ENCODE measurements at places on chromosomes 6 and 20.

- DNase-seq, result no peak
Measured at GRCh38 chr20:45322952-45323383, 14.9 kb upstream of the MATN4 start.

- no peak for DNase-seq
Measured at GRCh38 chr6:104885518-104886043, 25.9 kb upstream of the HACE1 start.

- no peak for DNase-seq
Measured at GRCh38 chr6:137097057-137097456, 52.3 kb upstream of the IL20RA start.

- DNase-seq, result no peak
Measured at GRCh38 chr6:134964451-134965203, 14.7 kb upstream of the ALDH8A1 start.

GRCh38 chr6:130981409-130981808 is 81.6 kb downstream of the EPB41L2 start:
- no peak for DNase-seq

- no peak for DNase-seq
Measured at GRCh38 chr6:42041481-42042053, 8.8 kb upstream of the TAF8 start.

DNA sequence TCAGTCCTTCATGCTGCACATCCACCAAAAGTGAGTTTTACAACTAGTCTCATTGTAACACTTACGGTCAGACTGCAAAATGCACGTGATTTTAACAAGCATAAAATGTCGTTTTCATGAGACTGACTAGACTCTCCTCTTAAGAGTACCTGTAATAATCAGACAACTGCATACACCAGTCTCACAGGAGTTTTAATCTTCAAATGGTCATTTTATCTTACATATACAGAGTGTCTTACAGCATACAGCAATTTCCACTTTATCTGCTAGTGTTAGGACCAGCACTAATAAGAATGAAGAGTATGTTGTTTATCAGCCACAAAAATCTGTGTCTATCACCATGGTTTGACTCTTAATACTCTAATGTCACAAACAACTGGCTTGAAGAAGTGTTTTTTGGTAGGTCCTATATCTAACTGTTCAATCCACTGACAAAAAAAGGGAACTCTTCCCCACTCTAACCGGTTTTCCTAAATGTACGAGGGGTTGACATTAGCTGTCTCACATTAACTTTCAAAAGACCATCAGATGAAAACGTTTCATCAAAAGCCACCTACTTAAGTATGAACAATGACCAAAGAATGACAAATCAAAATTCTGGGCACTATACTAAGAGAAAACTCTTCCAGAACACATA is 1.5 kb upstream of the ASF1A start:
- no peak for DNase-seq
